Choroid plexus epithelial cell (primary cell): ENCODE measurements at places on chromosomes 7 and 10.

- DNase-seq, result no peak
Measured at GRCh38 chr7:158680754-158681153, 23.9 kb downstream of the NCAPG2 start.

DNA sequence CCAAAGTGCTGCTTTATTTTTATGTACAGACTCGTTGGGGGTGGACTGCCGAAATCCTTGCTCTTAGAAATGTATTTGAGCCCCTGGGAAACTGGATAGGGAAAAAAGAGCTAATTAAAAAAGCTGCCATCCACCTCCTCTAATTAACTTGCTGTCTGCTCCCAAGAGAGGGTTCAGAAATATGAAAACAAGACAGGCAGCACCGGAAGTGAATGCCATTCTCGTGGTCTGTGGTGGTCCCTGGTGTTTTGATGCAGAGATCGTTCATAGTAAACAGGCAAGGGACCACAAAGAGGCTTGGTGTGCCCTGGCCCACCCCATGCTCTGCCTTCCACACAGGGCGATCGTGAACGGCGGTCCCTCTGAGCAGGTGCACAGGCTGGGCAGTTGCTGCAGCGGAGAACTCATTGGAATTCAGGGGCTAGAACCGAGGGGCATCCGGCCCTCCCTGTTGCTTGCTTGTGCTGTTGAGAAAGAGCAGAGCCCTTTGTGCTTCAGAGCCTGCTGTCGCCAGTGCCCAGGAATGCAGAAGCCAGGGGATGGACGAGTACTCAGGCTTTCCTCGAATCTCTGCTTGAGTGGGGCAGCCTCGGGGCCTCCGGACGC, 79.1 kb upstream of the BTBD16 start:
- no peak for DNase-seq

GRCh38 chr10:45147000-45147399, 146.3 kb downstream of the ZNF22 start:
- DNase-seq, result no peak

GRCh38 chr10:5540080-5540479, 15.3 kb downstream of the CALML3 start:
- no peak for DNase-seq
